ENCODE measurements at places on chromosomes 13 and 19.

GRCh38 chr13:52744842-52745375, 5.3 kb upstream of the CNMD start:
- no peak for DNase-seq

- no peak for DNase-seq
These were observed 599 bp upstream of the ARHGEF7 start for GRCh38 chr13:111114362-111115060.

DNA sequence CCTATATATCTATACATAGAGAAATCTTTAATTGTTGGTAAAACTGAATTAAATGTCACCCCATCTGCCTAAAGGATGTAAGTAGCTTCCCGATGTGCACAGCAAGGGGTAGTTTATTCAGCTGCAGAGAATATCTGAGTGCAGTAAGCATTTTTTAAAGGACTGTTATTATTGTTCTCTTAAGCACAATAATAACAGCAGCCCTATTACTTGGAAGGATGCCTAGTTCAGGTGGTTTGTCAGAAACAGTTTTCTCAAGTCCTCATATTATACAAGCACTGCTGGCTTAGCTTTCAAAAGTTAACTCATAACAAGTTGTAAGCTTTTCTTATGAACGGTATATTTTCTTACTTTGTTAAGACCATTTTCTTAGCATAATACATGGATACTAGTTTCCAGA, 142.6 kb downstream of the CRYL1 start:
- DNase-seq, result no peak

GRCh38 chr19:10603084-10603872, 16.2 kb upstream of the AP1M2 start:
- DNase-seq, result peak; percentile 59

DNA sequence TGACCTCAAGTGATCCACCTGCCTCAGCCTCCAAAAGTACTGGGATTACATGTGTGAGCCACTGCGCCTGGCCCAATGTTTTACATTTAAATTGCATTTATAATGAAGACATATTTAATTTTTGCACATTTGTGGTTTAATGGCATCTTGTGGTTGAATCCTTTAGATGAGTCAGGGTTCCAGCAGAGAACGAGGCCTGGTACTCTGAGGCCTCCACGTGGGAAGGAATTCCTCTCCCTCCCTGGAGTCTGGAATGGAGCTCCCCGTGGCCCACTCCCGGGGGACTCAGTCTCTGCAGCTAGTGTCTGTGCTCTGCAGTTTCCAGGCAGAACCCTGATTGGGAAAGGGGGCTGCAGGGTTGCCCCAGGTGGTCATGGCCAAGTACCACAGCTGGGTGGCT, 24.2 kb downstream of the ZFR2 start:
- DNase-seq, result no peak

DNA sequence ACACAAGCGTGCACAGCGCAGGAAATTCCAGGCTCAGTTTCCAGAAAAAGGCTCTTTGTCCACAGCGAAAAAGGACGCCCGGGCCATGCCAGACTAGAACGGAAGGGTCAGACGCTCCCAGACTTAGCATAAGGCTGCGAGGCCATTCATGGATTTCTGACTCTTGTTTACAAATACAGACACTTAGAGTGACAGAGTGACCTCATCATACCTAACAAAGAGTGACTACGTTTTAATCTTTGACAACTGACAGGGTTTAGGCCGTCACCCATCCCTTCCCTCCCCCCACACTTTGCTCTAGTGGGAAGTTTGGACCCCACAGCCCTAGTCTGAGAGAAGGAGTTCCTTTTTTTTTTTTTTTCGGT, 418 bp upstream of the ZNF709 start:
- DNase-seq, result no peak

DNA sequence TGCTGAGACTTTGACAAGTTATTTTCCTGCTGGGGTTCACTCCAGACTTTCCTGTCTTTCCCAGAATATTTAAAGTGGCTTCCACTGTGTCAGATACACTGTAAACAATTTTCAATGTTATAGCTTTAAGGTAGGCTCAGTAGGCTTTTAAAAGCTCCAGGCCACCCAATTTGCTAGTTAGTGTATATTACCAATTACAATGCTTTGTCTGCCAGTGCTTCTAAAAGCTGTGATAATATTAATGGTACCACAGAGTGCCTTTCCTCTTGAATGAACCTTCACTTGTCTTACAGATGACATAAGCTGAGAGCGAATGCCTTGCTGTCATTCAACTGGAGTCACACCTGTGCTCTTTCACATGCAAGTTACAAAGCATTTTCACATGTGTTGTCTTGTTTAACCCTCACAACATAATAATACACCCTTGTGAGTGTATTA, 239.7 kb upstream of the HTR2A start:
- DNase-seq, result no peak

GRCh38 chr13:97727991-97728390, 225.5 kb upstream of the IPO5 start:
- DNase-seq, result no peak

DNA sequence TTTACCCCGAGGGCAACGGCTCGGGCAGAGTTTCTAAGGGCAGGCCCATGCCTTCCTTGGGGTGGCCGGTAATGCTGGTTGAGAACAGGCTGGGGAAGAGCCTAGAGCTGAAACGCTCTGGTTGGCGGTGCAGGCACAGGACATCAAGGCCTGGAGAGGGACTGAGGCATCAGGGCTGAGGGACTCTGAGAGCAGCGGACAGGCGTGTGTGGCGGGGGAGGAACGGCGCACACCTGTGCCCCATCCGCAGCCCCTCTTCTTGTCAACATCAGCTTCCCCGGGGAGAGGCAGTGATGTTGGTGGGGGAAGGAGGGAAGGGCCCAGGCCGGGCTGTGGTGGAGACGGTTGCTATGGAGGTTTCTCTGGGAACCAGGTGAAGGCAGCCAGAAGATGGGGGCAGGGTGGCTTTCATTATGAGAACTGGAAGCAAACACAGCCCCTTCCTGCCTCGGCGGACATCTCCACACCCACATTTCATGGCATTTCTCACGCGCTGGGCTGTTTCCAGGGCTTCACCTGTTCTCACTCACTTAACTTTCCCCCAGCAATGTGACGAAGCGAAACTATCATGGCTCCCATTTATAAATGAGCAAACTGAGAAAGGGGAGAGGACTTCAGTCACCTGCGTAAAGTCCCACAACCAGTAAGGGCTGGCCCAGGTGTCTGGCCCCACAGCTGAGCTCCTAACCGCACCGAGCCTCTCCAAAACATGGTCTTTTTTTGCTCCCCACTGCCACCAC, 8.2 kb upstream of the ATF5 start:
- DNase-seq, result no peak

- DNase-seq, result no peak
These were observed 150.2 kb downstream of the DCT start for GRCh38 chr13:94329277-94329676.

- DNase-seq, result no peak
These were observed 37.3 kb upstream of the UBL3 start for GRCh38 chr13:29887686-29888085.

DNA sequence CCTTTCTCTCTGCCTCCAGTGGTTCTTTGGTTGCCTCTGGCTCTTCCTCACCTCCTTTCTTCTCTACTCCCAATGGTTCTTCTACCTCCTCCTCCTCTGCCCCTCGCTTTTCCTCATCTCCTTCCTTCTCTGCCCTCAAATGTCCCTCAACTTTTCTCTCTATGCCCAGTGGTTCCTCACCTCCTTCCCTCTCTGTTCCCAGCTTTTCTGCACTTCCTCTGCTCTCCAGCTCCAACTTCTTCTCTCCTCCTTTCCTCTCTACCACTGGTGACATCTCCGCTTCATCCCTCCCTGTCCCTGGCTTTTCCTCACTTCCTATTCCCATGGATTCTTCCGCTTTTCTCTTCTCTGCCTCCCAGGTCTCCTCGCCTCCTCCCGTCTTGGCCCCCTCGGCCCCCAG, 7.8 kb downstream of the PALM3 start:
- no peak for DNase-seq

DNA sequence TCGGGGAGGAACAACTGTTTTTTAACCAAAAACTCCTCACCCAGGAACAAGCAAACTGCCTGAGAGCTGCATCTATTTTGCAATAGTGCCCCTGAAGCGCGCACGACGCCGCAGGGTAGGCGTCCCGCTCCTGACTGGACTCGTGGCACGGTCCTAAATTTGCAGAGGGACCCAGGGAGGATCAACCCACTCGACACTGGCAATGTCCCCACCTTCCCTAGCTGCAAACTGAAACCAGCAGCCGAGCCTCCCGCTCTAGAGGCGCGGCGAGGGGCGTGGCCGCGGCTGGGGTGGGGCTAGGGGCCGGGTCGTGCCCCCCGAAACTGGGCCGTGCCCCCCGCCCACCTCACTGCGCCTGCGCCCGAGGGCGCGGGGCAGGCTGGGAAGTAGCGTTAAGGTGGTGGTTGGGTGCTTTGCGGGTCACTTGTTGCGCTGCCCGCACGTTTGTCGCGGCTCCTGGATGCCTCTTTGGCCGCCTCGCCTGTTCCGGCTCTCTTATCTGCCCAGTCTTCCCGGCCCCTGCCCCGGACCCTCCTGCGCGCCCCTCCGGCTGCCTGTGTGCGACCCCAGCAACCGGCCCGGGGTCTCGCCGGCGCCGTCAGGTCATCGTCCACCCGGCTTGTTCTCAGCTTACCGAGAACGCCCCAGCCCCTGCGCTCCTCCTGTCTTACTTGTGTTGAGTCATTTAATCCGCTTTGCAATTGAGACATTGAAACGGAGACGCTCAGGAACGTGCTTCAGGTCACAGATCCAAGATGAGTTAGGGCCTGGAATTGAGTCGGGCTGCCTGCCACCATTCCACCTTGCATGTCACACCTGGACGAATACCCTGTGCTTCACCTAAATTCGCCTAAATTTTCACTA, 37.9 kb upstream of the LSM14A start:
- peak; percentile 84 for DNase-seq

DNA sequence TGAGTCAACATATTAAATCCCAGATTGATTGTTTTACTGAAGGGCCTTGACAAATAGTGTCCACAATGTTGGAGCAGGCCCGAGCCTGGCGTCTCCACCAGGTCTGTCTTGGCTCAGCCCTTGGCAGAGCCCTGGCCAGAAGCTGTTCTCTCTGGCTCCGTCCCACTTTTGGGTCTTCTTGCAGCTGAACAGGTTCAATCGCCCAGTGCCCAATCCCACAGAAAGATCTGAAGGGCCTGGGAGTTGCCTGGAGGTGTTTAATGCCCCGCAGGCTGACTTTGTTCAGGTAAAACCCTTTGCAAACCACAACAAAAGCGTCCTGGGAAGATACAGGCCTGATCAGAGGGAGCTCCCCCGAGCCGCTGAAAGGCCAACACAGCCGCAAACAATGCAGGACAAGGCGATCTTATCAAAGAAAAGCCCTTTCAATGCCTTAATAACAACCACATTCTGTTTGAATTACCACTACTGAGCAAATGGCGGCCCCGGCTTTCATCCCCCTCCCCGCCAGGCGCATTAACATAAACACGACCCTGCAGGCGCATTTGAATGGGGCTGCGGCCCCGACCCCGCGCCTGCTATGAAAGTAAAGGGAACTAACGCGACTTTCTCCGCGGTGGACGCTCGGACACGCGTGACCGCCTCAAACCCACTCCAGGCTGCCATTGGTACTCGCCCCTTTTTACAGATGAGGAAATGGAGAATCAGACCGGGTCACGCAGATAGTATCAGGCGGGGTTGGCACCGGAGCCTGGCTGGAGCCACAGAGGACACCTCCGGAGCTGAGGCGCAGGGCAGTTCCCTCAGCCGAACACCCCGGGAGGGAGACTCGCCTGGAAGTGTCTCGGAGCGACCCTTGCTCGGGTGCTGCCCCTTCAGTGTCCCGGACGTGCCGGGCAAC, 3.1 kb downstream of the CDX2 start:
- no peak for DNase-seq

DNA sequence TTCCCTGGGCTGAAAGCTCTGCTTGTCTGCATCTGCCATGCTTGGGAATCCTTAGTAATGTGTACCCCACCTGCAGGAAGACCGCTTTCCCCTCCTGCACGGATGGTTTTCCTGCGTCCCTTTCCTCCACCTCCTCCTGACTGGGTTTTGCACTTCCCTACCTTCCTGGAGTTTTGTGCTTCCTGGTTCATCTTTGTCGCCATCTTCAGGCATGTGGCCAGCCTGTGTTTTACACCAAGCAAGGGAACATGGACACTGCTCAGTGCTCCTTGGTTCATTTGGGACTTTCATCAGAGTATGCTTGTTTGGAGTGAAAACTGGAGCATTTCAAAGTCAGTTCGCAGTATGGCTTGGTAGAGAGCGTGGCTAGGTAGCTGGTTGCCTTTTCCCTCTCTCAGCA, 30.7 kb downstream of the ERICH6B start:
- DNase-seq, result no peak

- no peak for DNase-seq
These were observed 25.1 kb upstream of the CD70 start for GRCh38 chr19:6616011-6616410.

GRCh38 chr19:47057328-47057727, 8.9 kb upstream of the TMEM160 start:
- no peak for DNase-seq

DNA sequence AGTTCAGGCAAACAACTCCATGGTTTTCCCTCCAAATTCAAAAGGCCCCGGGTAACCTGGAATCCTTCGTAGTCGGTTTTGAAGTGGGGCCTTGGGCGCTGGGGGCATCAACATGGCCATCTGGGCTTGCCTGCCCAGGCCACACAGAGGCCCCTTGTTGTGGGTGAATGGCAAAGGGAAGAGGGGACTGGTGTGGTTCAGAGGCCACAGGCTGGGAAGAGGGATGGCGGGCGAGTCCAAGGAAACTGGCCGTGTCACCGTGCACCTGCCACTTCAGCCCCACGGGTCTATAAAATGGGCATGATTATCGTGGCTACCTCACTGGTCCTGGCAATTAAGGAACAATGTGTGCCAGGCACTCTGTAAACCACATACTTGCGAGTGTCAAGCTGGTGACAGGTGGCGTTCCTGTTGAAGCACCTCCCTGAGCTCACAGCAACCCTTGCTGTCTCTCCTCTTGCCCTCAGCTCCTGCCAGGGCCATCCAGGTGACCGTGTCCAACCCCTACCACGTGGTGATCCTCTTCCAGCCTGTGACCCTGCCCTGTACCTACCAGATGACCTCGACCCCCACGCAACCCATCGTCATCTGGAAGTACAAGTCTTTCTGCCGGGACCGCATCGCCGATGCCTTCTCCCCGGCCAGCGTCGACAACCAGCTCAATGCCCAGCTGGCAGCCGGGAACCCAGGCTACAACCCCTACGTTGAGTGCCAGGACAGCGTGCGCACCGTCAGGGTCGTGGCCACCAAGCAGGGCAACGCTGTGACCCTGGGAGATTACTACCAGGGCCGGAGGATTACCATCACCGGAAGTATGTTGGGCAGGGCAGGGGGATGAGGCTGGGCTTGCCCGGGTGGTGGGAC, 1.3 kb downstream of the LSR start:
- DNase-seq, result no peak

DNA sequence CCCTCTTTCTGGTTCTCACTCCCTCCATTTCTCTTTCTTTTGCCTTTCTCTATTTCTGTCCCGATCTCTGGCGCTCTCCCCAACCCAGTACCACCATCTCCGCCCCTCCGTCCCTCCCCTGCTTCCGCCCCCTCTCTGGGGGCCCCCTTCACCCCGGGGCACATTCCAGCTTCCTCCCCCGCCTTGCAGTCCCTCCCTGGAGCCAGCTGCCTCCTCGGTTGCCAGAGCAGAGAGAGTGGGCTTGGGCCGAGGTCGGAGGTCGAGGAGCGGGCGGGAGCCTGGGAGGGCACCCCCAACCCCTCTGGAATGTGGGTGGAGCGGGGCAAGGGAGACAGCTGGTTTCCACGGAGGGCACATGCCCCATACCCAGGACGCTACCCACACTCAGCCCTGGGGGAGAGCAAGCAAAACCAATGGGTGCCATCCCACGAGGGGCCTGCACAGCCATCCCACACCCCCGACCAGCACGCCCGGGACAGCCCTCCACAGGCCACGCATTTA, 6.5 kb upstream of the CIRBP start:
- no peak for DNase-seq

GRCh38 chr19:39246951-39247669, 1.5 kb downstream of the IFNL4 start:
- DNase-seq, result no peak

- no peak for DNase-seq
These were observed 58.7 kb upstream of the RGCC start for GRCh38 chr13:41398494-41399170.

Measured in stimulated activated CD8-positive, alpha-beta memory T cell treated with anti-CD3 and anti-CD28 coated beads, Interleukin-2, amount 100 ng/mL, for 1 hour (primary cell).